T-cell (primary cell): ENCODE measurements at places on chromosomes 2 and 18. TPM values are rescaled to one million over a fixed set of nuclear protein-coding genes. Genes with fewer than 3 reads are reported as not detected.

DNA sequence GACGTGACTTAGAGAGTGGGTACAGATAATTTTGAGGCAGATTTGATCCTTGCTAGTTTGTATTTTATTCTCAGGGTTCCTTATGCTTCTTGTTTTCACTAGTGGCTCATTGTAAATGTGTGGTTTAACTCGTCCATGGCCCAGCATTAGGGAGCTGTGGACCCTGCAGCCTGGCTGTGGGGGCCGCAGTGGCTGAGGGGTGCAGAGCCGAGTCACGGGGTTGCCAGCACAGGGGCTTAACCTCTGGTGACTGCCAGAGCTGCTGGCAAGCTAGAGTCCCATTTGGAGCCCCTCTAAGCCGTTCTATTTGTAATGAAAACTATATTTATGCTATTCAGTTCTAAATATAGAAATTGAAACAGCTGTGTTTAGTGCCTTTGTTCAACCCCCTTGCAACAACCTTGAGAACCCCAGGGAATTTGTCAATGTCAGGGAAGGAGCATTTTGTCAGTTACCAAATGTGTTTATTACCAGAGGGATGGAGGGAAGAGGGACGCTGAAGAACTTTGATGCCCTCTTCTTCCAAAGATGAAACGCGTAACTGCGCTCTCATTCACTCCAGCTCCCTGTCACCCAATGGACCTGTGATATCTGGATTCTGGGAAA lies 269.9 kb downstream of the MYT1L start:
- no peak for DNase-seq

DNA sequence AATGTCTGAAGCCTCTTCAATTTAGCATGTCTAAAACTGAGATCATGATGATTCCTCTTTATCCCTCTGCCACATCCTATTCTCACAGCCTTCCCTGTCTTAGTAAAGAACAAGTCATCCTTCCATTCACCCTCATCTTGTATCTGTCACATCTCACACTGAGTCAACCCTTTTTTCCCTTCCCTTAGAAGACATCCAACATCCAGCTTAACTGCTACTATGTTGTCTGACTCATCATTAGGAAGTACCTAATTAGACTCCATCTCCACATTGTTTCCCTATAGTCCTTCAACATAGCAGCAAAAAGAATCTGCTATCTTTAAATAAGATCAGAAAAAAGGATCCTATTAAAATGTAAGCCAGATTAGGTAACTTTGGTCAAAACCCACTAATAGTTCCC lies 85.2 kb upstream of the GRB14 start:
- no peak for DNase-seq

DNA sequence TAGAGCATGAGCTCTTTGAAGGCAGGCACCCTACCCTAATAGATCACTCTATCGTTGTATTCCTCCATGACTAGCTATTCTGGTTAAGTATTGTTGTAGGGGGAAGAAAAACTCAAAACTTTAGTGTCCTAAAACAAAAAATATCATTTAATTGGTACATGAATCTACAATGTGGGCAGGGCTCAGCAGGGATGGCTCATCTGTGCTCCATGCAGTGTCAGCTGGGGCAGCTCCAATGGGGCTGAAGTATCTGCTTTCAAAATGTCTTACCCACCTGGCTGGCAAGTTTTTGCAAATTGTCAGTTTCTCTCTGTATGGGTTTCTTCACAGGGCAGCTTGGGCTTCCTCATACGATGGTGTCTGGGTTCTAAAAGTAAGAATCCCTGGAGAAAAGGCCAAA lies 83.2 kb upstream of the ITGA6 start:
- DNase-seq: no peak

DNA sequence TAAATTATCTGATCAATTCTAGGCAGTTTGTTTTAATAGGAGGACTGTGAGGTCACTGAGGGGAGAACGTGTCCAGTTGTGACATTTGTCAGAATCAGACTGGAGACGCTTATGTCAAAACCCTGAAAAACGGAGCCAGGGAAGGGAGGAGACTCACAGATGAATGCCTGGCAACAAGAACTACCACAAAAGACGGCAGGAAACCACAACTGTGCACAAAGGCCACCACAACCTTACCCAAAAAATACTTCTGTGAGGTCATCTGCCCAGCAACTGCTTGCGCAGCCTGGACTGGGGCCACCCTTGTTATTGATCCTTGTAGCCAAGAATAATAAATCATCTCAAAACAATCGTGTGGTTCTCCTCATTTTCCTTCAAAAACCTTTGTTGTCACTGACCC lies 173.0 kb upstream of the ALKAL2 start:
- DNase-seq: peak; percentile 53

DNA sequence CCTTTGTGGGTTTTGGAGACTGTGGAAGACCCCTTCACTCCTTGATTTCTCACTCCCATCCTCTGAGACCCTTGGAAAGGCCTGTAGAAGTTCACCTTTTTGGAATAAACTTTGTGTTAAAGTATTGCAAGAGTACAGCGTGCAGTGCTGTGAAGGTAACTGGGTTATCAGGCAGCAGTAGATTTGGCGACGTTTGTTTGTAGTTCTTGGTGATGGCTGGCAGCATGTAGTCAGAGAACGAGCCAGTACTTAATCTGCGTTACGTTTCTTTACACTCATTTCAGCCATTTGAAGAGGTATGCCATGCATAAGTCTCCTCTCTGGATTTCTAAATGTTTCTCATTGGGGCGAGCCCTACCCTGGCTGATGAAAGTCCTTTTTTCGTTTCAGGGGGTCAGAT lies 64.6 kb downstream of the TSHZ1 start:
- no peak for DNase-seq

Gene TFPI
- 0.68 TPM for total RNA-seq

Gene PLGLB1
- 7.2 TPM for total RNA-seq

Gene CD28
- 118 TPM for total RNA-seq

Gene CRYGD
- not detected for total RNA-seq
